CD4-positive, alpha-beta memory T cell (primary cell): ENCODE measurements at places on chromosomes 4 and X. TPM values are rescaled to one million over a fixed set of nuclear protein-coding genes. Genes with fewer than 3 reads are reported as not detected.
A peak's percentile ranks its signal among the peaks of the same experiment; 100 is the strongest.

Gene AWAT2
- not detected for total RNA-seq

Gene MND1
- not detected for total RNA-seq

Gene CT47B1
- not detected for total RNA-seq

Gene CT45A2
- total RNA-seq = not detected

Gene HEPH
- not detected for total RNA-seq

Gene TRIML1
- total RNA-seq = not detected

Gene ITM2A
- 147 TPM for total RNA-seq

Gene PCSK1N
- total RNA-seq = 8.5 TPM

Gene VGLL1
- not detected for total RNA-seq

Gene NSG1
- 75.1 TPM for total RNA-seq

- H3K27me3 ChIP-seq = no peaks in the 10 kb centered on the region
- no peaks in the 10 kb centered on the region for H3K36me3 ChIP-seq
- DNase-seq = no peak
- H3K27ac ChIP-seq = no peak overlapping the region
- H3K4me1 ChIP-seq = no peaks in the 10 kb centered on the region
Observed at GRCh38 chrX:101370888-101371504, 15.0 kb downstream of the BTK start.

GRCh38 chr4:175092114-175092513, 174.0 kb downstream of the ADAM29 start:
- H3K4me3 ChIP-seq = no peak overlapping the region
- DNase-seq = no peak
- H3K27me3 ChIP-seq = no peaks in the 10 kb centered on the region
- no peaks in the 10 kb centered on the region for H3K36me3 ChIP-seq

GRCh38 chr4:98341309-98341708, 80.1 kb downstream of the RAP1GDS1 start:
- H3K27me3 ChIP-seq = no peaks in the 10 kb centered on the region
- no peak for DNase-seq
- H3K36me3 ChIP-seq = no peaks in the 10 kb centered on the region
- no peak overlapping the region for H3K27ac ChIP-seq

- no peak overlapping the region for H3K4me3 ChIP-seq
- H3K4me1 ChIP-seq = no peaks in the 10 kb centered on the region
- H3K27ac ChIP-seq = no peak overlapping the region
- DNase-seq = no peak
Observed at GRCh38 chrX:109187473-109188168, 294.3 kb downstream of the GUCY2F start.

- no peaks in the 10 kb centered on the region for H3K36me3 ChIP-seq
- no peaks in the 10 kb centered on the region for H3K4me1 ChIP-seq
- H3K27me3 ChIP-seq = no peaks in the 10 kb centered on the region
- no peak overlapping the region for H3K27ac ChIP-seq
- H3K4me3 ChIP-seq = no peak overlapping the region
Observed at GRCh38 chr4:10620935-10621488, 63.6 kb downstream of the CLNK start.

- peaks cover 22% of the 10 kb centered on the region for H3K4me1 ChIP-seq
- H3K36me3 ChIP-seq = no peaks in the 10 kb centered on the region
- H3K27me3 ChIP-seq = peaks cover 8% of the 10 kb centered on the region
- H3K4me3 ChIP-seq = peak overlapping the region; percentile 42
Observed at GRCh38 chrX:120309873-120310705, 1.2 kb downstream of the TMEM255A start.

DNA sequence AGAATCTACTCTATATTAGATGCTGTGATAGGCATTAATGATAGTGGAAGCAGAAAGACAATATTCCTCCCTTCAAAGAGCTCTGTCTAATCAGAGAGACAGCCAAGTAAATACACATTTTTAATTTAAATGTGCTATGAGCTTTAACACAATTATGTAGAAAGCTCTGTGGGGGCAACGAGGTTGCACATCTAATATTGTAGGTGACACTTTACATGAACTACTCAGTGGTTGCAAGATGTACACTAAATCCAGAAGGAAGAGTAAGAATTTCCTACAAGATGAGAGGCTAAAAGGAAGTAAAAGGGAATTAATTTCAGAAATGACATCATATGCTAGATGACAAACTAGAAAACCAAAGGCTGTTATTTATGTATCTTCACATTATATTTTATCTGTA, 120.9 kb downstream of the SPCS3 start:
- no peak overlapping the region for H3K27ac ChIP-seq
- H3K4me3 ChIP-seq = no peak overlapping the region
- DNase-seq = no peak
- no peaks in the 10 kb centered on the region for H3K27me3 ChIP-seq
- H3K36me3 ChIP-seq = no peaks in the 10 kb centered on the region

DNA sequence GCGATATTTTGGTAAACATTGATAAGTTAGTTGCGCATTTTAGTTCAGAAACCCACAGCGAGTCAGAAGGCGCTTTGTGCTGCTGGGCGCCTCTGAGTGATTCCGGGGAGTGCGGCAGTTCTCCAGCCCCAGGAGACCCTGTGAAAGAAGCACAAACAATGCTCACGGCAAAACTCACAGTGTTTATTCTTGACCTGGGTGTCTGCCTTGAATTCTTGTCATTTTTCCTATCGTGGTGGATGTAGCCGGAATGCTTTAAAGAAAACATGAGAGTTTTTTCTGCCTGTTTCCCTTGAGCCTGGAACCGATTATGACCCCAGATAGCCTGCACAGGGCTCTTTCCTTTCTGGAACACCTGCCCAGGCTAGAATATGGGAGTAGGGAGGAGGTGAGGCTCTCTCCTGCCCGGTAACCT, 6.7 kb downstream of the TBL1X start:
- peaks cover 27% of the 10 kb centered on the region for H3K4me1 ChIP-seq
- H3K27me3 ChIP-seq = no peaks in the 10 kb centered on the region
- no peaks in the 10 kb centered on the region for H3K36me3 ChIP-seq
- no peak overlapping the region for H3K4me3 ChIP-seq

GRCh38 chr4:161581262-161582230, 582.3 kb downstream of the FSTL5 start:
- no peaks in the 10 kb centered on the region for H3K4me1 ChIP-seq
- no peaks in the 10 kb centered on the region for H3K27me3 ChIP-seq
- no peak overlapping the region for H3K27ac ChIP-seq

DNA sequence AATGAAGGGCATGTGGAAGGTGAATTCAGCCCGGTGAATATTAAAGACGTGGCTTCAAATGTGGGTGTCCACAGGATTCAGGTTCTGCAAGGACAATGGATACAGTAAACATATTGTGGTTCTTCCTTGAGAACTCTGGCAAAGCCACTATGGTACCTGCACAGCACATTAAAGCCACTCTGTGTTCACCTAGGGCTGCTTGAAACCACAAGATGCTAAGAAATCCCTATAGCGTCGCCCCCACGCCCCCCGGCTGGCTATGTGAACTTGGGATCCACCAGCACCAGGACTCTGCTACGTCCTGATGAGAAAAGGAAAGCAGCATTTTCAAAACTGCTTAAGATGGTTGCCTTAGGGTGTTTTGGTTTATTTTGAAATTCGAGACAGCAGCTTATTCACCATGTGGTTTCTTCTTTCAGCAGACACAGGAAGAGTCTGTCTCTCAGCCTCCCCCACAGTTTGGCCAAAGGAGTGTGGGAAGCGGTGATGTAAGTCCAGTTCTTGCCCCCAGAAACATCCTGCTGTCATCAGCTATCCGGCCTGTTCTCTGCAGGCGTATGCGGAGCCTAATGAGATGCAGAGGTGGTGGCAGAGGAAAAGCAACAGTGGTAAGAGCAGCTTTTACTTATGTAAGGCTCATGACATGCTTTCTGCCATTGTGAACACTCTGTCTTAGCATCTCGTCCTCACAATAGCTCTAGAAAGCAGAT, 111.5 kb downstream of the AFAP1 start:
- peak overlapping the region; percentile 55 for H3K27ac ChIP-seq
- H3K27me3 ChIP-seq = no peaks in the 10 kb centered on the region

DNA sequence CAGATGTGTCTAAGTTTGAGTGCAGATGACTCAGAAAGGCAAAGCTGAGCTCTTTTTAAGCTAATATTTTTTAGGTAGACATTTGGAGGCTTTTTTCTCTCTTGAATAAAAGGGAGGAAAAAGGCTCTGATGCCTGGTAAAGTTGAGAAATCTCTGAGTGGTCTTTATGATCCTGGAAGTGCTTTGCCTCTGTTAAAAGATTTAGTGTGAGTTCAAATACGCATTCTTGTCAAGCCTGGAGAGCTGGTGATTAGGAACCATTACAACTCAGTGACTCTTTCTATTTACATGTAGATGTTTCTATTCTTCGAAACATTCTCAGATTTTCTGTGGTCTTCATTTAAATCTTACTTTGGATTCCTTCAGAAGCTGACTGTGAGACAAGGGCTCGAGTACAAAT, 143.4 kb upstream of the MED14 start:
- H3K4me3 ChIP-seq = no peak overlapping the region
- H3K27ac ChIP-seq = no peak overlapping the region
- DNase-seq = no peak

GRCh38 chr4:8160233-8160560, 1.6 kb upstream of the ABLIM2 start:
- no peak for DNase-seq
- H3K4me3 ChIP-seq = no peak overlapping the region
- no peaks in the 10 kb centered on the region for H3K36me3 ChIP-seq
- H3K4me1 ChIP-seq = peaks cover 15% of the 10 kb centered on the region

DNA sequence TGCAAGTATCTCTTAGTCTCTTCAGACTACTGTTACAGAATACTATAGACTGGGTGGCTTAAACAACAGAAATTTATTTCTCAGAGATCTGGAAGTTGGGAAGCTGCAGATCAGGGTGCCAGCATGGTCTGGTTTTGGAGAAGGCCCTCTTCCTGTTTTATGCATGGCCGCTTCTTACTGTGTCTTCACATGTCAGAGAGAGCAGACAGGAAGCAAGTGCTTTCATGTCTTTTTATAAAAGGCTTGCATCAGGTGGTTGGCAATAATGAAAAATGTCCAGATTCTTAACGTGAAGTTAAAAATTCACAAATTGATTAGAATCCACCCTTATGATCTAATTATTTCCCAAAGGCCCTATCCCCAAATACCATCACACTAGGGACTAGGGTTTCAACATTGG, 284.9 kb downstream of the RPA4 start:
- H3K27ac ChIP-seq = no peak overlapping the region
- no peaks in the 10 kb centered on the region for H3K4me1 ChIP-seq
- DNase-seq = no peak
- H3K27me3 ChIP-seq = no peaks in the 10 kb centered on the region

DNA sequence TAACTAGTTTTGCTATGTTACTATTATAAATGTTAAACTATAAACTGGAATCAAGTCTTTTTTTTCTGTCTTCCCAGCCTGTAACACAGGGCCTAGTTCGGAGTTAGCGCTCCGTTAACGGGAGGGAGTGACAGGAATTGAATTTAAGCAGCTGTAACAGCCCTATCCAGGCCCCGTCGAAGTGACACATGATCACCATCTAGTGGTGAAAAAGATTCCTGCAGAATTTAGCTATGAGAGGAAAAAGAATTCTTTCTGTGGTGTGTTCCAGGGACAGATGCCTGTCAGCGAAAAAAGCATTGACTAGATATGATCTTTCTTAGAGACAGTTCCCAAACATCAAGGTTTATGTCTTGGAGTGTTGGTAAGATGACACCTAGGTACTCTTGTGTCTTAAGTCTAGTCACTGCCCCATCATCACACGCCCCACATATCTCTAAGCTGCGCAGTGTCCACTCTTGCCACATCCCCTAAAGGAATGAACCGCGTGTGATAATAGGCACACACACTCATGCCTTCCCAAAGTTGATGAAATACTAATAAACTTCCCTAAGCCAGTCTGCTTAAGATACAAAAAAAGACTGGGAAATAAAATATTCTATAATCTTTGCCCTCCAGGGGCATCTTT, 2.1 kb downstream of the GAB3 start:
- H3K36me3 ChIP-seq = no peaks in the 10 kb centered on the region
- peak; percentile 62 for DNase-seq
- no peaks in the 10 kb centered on the region for H3K27me3 ChIP-seq
- peak overlapping the region; percentile 26 for H3K27ac ChIP-seq

DNA sequence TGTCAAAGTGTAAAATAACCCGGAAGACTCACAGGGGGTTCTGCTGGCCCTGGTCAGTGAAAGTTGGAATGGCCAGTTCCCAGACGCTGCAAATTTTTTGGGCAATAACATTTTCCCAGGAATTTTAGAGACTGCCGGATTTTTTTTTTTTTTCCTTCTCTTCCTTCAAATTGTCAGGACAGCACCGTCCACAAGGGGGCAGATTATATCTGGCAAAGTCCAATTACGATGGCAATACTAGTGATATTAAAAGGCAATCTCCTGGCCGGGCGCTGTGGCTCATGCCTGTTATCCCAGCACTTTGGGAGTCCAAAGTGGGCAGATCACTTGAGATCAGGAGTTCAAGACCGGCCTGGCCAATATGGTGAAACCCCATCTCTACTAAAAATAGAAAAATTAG, 20.5 kb downstream of the SLC25A5 start:
- no peaks in the 10 kb centered on the region for H3K4me1 ChIP-seq
- peak; percentile 34 for DNase-seq
- H3K4me3 ChIP-seq = no peak overlapping the region
- H3K36me3 ChIP-seq = no peaks in the 10 kb centered on the region
- H3K27ac ChIP-seq = no peak overlapping the region

DNA sequence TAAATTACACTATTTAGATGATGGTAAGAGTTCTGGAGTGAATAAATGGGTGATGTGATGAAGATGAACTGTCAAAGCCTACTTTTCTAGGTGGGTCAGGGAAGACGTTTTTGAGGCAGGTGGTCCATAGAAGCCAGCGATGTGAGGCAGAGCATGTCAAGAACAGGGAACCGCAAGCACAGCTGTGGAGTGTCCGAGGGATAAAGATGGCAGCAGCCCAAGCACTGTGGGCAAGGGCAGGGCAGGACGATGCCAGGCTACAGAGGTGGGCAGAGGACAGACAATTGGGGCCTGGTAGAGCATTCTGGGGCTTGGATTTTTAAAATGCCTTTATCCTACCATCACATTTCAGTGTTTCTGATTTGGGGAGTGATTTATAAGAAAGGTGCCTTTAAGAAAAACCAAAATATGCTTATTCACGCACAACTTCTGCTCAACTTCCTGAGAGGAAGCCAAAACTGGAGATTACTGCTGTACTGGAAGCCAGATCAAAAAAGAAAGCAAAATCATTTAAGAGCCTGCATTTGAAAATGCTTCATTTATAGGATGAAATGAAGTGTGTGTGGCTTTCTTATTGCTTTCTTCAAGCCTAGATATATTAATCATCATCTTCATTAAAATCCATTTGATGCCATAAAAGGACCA, 119.0 kb upstream of the WDR17 start:
- no peaks in the 10 kb centered on the region for H3K4me1 ChIP-seq
- no peaks in the 10 kb centered on the region for H3K36me3 ChIP-seq
- no peak overlapping the region for H3K27ac ChIP-seq
- H3K4me3 ChIP-seq = no peak overlapping the region

- H3K27me3 ChIP-seq = no peaks in the 10 kb centered on the region
- no peak overlapping the region for H3K4me3 ChIP-seq
- no peak overlapping the region for H3K27ac ChIP-seq
- DNase-seq = no peak
Observed at GRCh38 chr4:104206784-104207183, 287.9 kb downstream of the CXXC4 start.

DNA sequence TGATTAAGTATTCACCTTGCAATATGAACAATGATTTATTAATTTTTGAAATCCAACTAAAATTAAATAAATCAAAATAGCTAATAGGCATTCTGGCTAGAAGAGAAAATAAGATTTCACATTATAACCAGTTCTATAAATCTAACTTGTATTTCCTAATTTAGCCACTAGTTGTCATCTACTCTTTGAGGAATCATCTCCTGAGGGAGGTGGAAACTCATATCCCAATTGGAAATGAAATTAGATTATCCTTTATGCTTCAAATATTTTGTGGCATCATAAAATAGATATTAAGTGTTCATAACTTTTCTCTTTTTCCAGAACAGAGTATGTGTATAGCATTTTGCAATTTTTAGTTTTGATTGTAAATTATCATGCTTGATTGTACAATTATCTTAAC, 558.5 kb upstream of the DIAPH2 start:
- no peaks in the 10 kb centered on the region for H3K36me3 ChIP-seq
- H3K4me3 ChIP-seq = no peak overlapping the region
- H3K27ac ChIP-seq = no peak overlapping the region
- H3K27me3 ChIP-seq = no peaks in the 10 kb centered on the region
- DNase-seq = no peak
- no peaks in the 10 kb centered on the region for H3K4me1 ChIP-seq
